ENCODE measurements at places on chromosomes 13 and 19.

DNA sequence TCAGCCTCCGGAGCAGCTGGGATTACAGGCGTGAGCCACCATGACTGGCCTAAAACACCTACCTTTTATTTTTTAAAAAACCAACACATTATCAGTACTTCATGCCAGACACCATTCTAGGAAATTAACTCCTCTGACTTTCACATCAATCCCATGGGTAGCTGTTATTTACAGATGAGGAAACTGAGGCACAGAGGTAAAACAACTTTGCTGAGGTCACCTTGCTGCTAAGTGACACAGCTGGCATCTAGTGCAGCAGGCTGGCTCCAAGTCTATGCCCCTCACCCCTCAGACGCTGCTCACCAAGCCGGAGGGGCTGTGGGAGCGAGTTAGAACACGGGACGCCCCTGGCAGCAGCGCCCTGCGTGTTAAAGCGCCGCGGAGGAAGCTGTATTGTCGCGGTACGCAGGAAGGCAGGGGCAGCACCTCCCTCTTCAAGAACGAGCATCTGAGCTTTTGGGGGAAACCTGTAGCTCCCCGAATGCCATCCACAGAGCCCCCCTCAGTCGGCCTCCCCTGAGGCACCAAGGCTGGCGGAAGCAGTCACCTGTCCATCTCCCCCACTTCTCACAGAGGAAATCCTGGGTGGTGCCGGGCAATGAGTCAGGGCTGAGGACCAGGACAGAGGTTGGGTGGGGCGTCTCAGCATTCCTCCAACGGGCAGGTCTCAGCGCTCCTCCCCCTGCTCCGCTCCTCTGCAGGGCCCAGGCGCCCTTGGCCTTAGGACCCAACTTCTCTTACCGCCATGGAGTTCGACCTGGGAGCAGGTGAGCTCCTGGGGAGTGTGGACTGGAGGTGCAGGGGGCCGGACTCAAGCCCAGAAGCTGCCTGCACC, at the start of gene C19orf33:
C19orf33 (plus strand) TSS at position 735 of the 835 bp plus-strand sequence; CDS start at position 746, 11 bp downstream.
- DNase-seq: no peak

- DNase-seq: no peak
Measured at GRCh38 chr19:944171-944567, 18.3 kb downstream of the ARID3A start.

DNA sequence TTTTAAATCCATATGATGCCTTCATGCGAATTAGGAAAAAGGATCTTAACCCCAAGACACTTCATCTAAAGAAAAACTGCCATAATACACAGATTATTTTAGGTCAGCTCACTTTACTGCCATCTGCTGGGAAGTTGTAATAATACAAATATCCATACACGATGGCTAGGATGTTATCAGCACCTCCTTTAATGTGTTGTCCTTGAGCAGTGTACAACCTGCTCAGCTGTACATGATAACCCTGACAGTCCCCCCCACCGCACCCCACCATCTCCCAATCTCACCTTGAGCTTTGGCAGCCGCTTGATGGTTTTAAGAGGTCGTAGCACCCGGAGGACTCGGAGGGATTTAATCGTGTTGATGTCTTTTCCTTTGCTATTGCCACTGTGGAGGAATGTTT, 112.2 kb downstream of the IER2 start:
- peak; percentile 57 for DNase-seq

DNA sequence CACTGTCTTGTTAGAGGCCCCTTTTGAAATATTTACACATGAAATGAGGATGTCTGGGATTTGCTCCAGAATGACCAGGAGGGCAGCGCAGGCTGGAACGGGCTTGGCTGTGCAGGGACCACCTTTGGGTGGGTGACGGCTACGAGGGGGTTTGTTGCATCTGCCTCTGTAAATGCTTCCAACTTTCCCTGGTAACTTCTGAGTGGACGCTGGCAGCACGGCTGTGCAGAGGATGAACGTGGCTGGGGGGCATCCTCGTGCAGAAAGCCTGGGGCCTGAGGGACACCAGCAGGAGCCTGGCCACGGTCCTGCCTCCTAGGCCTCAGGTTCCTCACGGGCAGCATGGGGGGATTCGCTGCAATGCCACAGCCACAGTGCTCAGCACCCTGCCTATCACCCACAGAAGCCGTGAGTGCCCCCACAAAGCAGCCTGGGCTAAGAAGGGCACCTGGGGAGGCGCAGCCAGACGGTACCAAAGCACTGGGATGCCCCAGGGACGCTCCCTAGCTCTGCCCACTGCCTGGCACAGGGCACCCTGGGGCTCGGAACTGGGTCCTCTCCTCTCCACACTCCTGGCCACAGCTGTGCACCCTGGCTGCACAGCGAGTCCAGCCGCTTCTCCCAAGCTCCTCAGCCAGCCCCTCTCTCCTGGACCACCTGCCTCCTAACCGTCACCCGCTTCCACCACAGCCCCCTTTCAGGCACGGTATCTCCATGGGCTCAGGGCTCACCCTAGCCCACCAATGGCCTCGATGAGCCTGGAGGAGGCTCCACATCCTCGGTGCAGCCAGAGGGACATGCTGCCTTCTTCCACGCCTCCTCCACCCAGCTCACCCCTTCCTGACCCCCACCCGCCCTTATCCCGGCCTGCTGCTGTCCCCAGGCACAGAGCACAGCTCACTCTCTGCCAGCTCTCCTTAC, 44.5 kb downstream of the MLLT1 start:
- no peak for DNase-seq

GRCh38 chr13:79803989-79804388, 323.0 kb downstream of the NDFIP2 start:
- no peak for DNase-seq

DNA sequence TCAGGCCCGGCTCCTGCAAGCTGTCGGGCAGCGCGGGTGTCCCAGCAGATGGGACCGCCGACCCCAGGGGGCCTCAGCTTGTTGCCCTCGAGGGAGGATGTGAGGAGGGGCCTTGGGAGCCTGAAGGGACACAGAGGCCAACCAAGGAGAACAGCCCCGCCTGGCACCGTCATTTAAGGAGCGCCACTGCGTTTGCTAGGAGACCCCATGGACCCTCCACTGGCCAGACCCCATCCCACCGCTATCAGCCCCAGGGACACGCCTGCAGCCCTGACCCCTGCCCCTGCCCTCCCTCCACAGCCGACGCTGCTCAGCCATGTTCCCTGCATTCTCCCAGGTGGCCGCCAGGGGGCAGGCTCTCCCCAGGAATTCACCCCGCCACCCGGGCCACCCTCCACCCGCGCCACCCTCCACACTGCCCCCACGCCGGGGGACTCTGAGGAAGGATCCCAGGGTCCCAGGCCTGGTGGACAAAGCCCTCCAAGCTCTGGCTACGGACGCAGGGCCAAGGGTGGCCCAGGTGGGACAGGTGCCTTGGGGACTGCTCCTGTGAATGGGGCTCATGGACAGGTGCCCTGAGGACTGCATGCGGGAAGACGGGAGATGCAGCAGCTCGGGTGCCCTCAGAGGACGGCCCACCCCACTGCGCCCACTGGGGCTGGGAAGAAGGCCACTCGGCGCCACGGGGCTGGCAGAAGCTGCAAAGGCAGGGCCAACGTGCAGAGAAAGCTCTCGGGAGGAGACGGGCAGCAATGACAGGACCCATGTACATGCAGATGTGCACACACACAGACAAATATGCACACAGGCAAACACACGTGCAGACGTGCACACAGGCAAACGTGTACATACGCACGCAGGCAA, 34.4 kb downstream of the PIP5K1C start:
- peak; percentile 39 for DNase-seq

GRCh38 chr19:57888560-57889231, at the start of gene ZNF814:
TSS of gene ZNF814 (minus strand) at chr19:57889037. CDS start at chr19:57888802, 235 bp downstream.
- peak; percentile 41 for DNase-seq

- DNase-seq: no peak
Measured at GRCh38 chr19:11273296-11273695, 11.0 kb upstream of the DOCK6 start.

GRCh38 chr19:18029617-18030338, 21.8 kb downstream of the ARRDC2 start:
- peak; percentile 59 for DNase-seq

DNA sequence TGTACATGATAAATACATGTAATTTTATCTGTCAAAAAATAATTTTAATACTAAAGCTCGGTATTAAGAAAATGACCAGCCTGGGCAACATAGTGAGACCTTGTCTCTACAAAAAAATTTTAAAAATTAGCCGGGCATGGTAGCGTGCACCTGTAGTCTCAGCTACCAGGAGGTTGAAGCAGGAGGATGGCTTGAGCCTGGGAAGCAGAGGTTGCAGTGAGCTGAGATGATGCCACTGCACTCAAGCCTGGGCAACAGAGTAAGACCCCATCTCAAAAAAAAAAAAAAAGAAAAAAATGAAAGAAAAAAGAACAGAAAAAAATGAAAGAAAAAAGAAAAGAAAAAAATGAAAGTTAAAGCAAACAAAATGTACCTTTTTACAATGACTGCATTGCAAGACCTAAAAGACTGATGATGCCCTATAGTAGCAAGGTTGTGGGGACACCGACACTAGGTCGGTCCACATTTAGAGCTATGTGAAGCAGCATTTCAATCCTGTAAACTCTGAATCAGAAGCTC, 5.3 kb downstream of the ZFP14 start:
- DNase-seq: no peak

- peak; percentile 79 for DNase-seq
Measured at GRCh38 chr19:51127755-51128154, 3.0 kb downstream of the SIGLEC9 start.

DNA sequence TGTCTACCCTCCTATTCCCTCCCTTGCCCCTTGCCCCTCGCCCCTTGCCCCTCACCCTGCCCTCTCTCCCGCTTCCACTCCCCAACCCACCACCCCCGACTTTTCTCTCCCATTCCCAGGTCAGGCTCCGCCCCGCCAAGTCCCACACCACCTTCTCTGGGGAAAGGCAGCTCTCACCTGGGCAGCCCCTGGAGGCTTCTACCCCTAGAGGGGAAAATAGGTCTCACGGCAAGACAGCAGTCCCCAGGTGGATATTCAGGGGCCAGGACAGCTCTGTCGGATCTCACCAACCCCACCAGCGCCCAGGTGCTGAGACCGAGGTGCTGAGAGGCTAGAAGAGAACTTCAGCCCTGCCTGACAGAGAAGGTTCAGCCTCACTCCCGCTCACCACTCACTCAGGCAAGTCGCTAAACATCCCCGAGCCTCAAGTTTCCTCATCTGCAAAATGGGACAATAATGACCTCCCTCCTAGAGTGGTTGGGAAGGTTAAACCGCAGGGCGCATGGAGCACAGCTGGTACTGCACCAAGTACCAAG, 1.4 kb upstream of the ERFL start:
- DNase-seq: no peak

- no peak for DNase-seq
Measured at GRCh38 chr19:20321139-20321763, 154.2 kb downstream of the ZNF486 start.

DNA sequence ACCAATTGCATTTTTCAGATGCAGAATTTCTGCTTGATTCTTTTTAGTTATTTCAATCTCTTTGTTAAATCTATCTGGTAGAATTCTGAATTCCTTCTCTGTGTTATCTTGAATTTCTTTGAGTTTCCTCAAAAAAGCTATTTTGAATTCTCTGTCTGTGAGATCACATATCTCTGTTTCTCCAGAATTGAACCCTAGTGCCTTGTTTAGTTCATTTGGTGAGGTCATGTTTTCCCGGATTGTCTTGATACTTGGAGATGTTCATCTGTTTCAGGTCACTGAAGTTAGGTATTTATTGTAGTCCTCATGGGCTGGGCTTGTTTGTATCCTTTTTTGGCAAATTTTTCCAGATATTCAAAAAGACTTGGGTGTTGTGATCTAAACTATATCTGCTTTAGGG, 202.9 kb upstream of the SERP2 start:
- no peak for DNase-seq
